ENCODE measurements at places on chromosomes 12 and 14.
A peak's percentile ranks its signal among the peaks of the same experiment; 100 is the strongest.

GRCh38 chr12:109393437-109394345 is 46.0 kb downstream of the MYO1H start:
- peak; percentile 34 for DNase-seq

DNA sequence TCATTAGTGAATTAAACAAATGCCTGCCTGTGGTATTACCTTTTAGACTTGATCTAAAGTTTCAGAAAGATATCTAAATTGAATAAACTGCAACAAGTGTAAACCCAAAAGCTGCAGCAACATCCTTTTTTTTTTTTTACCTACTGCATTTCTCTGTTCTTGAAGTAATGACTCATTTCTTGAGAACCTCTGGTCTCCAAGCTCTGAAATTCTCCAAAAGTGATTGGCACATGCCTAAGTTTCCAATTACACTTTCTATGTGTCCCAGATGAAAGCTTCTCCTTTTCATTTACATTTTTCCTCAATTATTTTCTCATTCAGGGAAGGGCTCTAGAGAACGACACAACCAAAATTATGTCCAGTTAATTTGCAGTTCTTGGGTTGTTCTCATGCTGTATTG is 435.2 kb upstream of the DCN start:
- DNase-seq: no peak

DNA sequence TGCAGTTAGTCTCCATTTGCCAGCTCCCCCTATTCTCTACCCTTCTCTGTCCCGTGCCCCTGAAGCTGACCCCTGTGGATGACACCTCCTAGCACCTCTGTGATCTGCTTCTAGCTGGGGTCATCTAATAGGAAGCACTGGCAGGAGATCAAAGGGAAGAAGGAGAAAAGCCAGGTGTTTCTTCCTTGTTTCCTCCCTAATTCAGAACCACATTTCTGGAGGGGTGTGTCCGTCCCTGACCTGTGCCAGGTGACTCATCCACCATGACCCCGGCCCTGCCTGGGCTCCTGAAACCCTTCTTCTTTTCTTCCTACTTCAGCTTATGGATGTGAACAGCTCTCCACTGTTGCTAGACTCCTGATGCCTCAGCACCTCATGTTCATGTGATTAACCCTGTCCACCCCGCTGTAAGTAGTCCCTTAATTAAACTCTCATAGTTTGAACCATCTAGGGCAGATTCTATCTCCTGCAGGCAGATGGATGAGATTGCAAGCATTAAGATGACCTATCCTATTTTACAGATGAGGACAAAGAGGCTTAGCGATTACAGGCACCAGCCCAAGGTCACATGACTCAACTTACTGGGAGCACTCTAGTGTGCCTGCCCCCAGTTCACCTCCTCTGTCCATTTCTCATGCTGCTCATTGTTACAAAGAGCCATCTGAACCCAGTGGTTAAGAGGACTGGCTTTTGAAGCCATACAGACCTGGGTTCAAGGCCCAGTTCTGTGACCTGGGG is 770.5 kb downstream of the MED13L start:
- no peak for DNase-seq

DNA sequence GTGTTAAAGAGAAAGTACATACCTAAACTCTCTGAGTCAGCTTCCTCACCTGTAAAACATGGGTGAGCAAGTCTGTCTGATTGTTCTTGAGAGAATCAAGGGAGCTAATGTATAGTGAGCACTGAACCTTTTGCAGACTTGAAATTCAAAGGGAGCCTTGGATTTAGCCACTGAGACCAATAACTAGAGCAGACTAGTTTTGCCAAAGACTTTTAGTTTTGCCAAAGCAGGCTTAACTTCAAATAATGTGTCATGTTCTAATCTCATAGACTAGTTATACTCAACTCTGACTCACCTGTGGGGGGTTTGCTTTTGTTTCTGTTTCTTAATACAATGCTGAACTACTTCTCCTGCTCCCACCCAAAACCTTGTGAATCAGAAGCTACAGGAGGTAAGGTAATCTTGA is 123.7 kb downstream of the SLC25A21 start:
- DNase-seq: no peak

GRCh38 chr12:93230326-93230720 is 147.4 kb upstream of the NUDT4 start:
- no peak for DNase-seq

GRCh38 chr12:29086325-29087271 is 62.5 kb upstream of the FAR2 start:
- no peak for DNase-seq

DNA sequence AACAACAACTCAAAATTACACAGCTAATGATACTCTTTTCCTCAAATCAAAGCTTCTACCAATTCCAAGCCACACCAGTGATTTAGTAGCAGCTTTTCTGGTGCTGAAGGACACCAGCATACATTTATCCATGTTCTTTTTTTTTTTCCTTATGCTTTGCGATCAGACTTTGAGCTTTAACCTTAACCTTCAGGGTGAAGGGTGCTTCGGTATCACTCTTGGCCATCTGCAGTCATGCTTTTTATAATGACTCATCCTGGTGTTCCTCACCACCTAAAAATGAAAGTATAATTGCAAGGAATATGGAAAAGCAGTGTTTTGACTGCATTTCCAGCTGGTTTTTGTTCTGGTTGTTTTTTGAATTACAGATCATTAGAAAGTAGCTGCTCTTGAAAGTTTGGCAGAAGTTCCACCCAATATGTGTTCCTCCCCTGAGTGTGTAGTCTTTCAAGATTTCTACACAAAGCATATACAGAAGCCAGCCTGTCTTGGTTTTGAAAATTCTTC is 1.3 kb upstream of the SLC41A2 start:
- DNase-seq: no peak

- DNase-seq: no peak
Observed at GRCh38 chr12:124174451-124175348, 120.2 kb upstream of the RFLNA start.

DNA sequence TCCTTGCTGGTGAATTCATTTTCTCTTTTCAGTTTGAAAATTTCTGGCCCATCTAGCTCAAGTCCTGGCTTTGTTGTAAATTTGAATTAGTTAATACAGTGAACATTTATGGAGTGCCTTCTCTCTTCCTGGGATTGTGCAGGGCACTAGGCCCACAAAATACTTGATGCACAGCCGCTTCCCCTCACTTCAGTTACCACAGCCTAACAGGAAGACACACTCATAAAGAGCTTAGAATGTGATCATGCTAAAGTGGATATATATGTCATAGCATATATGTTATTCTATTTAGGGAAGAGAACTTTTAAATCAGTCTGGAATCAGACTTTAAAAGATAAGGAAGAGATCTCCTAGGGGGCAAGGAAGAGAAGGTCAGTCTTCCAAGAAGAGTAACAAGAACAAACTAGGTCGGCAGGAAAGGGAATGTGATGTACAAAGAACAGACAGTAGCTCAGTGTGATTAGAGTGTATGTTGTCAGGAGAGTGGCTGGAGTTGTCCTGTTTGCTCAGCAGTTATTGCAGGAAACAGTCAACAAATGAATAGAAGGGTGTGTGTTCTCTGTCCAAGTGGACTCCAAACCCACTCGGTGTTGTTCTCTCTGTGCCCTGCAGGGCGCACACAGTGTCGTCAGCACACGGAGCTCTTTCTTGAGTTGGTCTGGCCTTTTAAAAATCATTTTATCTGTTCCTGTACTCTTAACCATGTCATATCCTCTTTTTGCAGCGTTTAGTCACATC is 74.4 kb downstream of the DAAM1 start:
- no peak for DNase-seq

- no peak for DNase-seq
Observed at GRCh38 chr12:111756681-111757080, 10.1 kb upstream of the ALDH2 start.

DNA sequence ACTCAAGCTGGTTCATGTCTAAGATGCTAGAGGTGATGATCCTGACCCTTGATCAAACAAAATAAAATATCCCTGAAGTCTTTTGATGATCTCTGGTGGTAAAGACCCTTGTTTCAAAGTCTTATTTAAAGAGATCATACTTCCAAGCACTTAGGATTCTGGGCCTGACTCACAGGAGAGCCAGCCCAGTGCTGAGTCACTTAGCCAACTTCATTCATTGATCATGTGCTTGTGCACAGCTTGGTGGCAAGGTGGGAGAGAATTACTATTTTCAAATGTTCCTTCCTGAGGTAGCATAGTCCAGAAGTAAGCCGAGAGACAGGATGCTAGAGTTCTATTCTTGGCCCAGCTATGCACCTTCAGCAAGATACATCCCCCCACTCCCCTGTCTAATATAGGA is 40.6 kb downstream of the SCN8A start:
- no peak for DNase-seq

DNA sequence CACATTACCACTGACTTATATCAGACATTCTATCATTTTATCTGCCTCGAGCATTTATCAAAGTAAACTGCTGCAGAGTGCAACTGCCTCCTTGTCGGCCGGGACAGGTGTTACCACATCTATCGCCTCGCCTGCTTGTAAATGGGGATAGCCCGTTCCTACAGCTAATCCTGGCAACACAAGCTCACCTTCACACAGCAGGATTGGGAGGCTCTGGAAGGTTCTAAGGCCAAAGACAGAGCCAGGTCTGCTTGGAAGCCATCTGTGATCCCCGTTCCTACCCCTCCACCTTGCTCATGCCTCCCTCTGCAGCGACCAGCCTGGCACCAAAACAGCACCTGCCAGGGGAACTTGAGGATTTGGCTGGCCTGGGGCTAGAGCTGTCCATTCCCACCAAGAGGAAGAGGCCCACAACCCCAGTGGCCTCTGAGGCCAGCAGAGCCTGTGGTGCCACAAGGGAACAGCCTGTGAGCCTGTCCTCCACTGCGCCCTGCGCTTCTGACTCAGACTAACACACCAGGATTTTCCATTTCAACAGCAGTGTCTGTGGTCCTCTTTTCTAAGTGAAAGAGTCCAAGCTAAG is 114.8 kb upstream of the DIO3 start:
- DNase-seq: no peak

DNA sequence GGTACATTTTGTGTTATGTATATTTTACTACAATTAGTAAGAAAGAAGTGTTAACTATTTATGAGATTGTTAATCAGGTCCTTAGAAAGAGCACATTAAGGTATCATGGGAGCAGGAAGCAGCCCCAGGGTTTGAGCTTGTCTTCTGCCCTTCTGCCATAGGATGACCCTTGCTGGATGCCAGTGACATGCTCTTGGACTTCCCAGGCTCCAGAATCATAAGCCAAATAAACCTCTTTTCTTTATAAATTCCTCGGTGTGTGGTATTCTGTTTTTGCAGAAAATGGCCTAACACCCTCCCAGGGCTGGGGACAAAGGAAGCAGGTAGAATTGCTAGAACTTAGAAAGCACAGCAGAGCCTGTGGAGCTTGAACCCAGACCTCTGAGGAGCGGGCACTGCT is 164.7 kb downstream of the VRK1 start:
- no peak for DNase-seq

- no peak for DNase-seq
Observed at GRCh38 chr12:18206198-18206597, 55.1 kb upstream of the PIK3C2G start.

DNA sequence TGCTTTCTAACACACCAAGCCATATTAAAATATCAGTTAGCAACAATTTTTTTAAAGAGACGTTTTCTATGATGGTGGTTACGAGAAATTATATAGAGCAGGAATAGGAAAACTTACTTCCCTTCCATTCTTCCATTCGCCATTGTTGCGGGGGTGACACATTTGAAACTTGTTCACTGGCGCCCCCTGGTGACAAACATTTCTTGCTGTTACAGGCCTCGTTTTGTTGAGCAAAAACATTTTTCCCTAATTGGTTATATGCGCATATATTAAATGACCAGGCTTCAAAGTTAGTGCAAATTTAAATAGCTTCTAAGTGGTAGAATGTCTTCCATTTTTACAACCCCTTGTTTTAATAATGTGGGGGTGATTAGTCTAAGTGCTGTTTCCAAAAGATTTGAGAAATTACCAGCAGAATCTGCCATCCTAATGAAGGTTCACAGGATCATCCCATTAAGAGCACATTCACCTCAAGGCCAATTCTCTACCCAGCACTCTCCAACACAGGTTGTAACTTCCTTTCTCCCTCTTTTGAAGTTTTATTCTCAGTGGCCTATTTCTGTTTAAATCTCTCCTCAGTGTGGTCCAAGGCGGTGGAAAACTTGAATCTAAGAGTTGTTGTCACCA is 1124.7 kb downstream of the FLRT2 start:
- no peak for DNase-seq

DNA sequence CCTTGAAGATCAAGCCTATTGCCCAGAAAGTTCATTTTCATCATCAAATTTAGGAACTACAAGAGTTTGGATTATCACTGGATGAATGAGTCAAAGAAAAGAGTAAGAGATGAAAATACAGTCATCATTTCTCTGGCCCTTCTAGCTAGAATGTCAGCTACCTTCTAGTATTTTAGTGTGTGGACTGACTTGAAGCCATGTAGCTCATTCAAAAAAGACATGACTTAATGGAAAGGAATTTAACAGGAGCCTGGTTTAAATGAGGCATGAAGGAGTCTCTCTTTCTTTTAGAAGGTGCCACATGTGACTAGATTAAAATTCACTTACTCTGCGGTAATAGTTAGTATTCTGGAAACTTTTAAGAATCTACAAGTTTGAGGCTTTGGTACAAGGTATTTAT is 7.1 kb downstream of the PTHLH start:
- DNase-seq: no peak

- no peak for DNase-seq
Observed at GRCh38 chr12:96121271-96121711, 72.9 kb upstream of the ELK3 start.

DNA sequence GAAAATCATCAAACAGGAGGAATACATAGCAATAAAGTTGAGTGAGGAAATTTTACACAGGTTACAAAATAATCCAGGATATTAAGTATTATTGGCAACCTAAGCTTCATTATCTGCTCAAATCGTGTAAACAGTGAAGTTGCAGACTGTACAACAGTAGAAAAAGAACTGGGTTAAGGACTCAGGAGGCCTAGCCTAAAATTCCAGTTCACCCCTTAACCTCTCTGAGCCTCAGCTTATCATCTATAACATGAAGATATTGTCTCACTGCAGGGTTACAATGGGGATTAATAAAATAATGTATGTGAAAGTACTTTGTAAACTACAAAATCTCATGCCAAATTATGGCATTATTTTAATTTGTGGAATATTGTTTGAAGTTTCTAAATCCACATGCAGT is 26.0 kb downstream of the DDHD1 start:
- no peak for DNase-seq

GRCh38 chr14:65412856-65413738 is 567 bp downstream of the FUT8 start:
- DNase-seq: peak; percentile 29

DNA sequence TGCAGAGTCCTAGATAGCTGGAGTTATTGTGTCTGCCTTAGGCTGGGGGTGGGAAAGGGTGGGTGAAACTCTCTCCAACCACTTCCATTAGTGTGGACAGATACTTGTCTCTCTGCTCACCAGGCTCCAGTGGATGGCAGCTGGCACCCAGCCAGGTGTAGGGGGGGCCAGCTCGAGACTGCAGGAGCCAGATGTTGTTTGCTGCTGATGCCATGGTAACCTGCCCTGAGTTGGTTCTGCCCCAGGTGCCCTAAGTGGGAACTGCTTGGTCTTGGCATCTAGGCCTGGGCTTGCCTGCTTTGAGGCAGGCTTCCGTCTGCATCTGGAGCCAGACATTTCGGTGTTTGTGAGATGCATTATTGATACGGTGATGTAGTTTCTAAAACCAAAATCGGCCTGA is 82.2 kb downstream of the ADCK1 start:
- DNase-seq: peak; percentile 60

GRCh38 chr12:131850856-131851559 is 22.8 kb downstream of the MMP17 start:
- no peak for DNase-seq

GRCh38 chr12:38385486-38385885 is 68.9 kb downstream of the ALG10B start:
- DNase-seq: no peak

GRCh38 chr12:58285551-58285950 is 344.2 kb downstream of the ATP23 start:
- DNase-seq: peak; percentile 27

- DNase-seq: no peak
Observed at GRCh38 chr12:9065607-9065856, 50.2 kb downstream of the A2M start.

Data from right hindlimb (tissue), 1 donor.